ENCODE measurements at places on chromosomes 4 and X.

GRCh38 chr4:111562826-111563225 lies 582.4 kb upstream of the FAM241A start:
- peak; percentile 20 for DNase-seq

DNA sequence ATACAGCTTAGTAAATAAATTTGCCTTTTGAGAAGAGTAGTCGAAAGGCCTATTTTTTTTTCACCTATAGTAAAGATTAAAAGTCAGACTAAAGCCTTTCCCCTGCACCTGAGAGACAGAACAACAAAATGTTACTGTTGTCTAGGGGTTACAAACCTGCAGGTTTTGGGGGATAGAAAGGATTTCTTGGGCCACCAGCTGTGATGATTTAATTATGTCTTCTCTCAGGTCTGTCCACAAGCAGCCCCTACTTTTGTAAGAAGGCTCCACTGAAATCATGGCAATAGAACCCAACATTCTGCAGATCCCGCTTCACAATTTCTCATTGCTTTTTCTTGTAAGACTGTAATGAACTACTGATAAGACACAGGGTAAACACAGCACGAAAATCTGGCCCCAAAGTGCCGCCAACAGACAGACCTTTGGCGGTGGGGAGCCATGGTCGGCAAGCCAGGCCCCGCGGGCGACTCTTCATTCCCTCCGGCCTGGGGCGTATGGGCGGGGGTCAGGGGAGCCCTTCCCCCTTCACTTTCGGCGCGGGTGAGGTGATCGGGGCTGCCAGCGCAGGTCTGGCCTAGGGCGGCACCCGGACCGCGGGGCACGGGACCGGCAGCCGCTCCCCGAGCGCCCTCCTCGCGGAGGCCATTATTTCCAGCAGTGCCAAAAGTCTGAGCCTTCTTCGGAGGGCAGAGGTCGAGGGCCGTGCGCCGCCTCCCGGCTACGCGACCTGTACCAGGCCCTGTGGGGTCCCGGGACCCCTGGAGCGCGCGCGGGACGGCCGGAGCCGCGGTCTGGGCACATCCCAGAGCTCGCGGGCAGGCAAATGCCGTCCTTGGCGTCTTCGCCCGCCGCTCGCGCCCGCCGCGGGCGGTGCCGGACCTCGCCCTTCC lies 812 bp upstream of the KDM6A start:
- peak; percentile 46 for DNase-seq

DNA sequence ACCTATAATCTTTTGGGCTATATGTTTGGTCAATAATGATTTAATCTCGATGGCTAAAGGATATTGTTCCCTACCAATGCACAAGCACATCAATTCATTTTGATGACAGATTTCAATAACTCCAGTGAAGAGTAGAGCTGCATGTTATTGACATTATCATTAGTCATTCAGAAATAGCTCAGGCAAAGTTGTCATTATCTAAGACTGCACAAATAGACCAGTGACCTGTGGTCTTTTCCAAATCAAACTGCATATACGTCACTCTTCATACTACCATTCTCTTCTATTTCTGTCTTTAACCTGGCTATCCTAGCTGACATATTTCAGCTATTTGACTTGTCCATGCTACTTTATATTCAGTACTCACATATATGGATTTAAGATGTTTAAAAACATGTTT lies 1050.8 kb downstream of the C4orf33 start:
- DNase-seq, result no peak

- DNase-seq, result peak; percentile 64
These were observed 710 bp downstream of the PRKG2 start for GRCh38 chr4:81214144-81214880.

DNA sequence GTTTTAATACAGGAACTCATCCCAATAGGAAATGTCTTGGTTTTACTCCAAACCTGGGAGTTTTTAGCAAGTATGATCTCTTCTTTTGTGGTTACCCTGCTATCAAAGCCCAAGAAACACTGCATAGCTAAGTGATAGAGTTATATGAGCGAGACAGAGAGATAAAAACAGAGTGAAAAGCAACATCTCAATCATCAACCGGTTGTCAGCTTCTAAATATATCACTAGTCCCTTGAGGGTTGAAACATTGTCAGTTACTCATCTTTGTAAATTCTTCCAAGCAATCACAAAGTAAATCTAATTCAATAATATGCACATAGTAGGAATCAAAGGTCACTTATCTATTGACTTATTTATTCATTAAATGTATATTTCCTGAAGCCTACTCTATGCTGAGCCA lies 483.9 kb downstream of the IDS start:
- DNase-seq, result no peak

DNA sequence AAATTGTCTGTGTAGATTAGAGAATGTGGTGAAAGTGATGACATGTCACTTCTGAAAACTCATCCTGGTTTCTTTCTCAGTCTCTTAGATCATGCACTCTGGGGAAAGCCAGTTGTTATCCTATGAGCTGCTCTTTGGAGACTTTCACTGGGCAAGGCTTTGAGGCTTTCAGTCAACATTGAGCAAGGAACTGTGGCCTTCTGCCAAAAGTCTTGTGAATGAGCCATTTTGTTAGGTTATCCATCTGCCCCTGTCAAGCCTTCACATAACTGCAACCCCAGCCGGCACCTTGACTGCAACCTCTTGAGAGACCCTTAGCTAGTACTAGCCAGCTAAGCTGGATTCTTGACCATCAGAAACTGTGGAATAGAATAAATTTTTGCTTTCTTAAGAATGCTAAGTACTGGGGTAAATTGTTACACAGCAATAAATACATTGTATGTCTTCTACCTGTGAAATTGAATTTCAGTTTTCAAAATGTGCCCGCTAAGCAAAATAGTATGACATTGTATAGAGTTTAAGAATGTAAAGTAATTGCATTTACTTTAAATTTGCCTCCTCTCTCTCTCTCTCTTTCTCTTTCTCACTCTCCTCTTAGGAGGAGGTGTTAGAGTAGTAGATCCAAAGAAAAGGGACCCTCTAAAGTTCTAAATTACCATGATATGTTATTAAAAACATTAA lies 1273.0 kb downstream of the RAPGEF2 start:
- DNase-seq, result no peak

DNA sequence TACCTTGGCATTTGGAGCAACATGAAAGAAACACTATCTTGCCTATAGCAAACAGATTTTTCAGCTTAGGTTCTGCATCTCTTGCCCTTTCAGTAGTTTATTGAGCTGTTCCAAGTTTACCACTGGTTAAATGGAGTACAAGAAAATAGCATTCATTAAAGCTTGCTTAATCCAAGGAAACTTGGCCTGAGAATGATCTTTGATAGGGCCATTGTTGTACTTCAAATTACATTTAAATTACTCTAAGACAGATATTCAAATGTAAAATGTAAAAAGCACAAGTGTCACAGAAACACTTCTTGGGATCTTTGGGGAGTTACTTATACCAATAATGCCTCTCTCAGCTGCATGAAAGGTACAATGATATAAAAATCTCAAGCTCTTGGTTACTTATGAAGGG lies 609.0 kb upstream of the HTR2C start:
- DNase-seq, result no peak

DNA sequence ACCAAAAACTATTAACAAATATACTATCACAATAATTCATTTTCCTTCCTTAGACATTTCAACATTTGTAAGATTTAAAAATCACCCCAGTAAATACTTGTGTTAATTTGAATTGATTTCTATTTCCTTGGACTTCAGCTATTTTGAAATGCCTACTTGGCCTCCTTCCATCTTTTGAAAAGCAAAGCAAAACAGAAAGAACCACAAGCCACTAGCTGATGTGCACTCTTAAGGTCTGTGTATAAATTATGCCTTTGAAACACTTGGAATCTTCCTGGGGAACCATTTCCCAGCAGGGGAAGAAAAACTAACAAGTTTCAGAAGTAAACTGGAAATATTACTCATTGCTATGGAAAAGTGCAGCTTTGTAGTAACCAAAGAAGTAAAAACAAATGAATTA lies 139.8 kb downstream of the CLCN4 start:
- peak; percentile 20 for DNase-seq

DNA sequence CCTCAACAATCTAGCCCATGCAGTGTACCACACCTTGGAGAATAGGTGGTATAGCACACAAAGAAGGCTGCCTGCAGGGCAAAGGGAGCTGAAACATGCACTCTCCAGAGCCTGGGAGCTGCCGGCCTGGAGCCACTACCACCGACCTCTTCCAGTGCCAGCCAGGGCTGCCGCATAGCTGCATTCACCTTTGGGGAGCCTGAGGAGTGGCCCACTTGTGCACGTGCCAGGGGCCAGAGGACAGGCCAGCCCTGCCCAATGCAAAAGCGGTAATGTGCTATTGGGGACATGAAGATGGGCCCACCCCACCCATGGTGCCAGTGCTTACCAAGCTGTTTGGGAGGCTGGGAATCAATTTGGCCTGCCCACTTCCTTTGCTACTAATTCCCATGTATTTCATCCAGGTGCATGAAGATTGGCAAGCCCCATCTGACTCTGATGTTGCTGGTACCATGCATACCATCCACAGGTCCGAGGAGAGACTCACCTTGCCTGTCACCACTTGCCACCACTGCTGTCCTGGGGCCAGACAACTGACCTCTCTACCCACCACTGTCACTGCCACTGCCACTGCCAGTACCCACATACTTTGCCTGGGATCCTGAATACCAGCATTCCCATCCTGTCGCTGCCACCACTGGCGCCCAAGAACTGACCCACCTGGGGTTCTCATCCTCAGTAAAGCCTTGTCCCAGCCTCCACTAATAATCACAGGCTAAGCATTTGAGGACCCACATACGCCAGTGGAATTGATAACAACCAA lies 506.9 kb downstream of the MAGEB5 start:
- DNase-seq, result no peak

- no peak for DNase-seq
These were observed 19.9 kb downstream of the TMEM164 start for GRCh38 chrX:110022599-110023448.

DNA sequence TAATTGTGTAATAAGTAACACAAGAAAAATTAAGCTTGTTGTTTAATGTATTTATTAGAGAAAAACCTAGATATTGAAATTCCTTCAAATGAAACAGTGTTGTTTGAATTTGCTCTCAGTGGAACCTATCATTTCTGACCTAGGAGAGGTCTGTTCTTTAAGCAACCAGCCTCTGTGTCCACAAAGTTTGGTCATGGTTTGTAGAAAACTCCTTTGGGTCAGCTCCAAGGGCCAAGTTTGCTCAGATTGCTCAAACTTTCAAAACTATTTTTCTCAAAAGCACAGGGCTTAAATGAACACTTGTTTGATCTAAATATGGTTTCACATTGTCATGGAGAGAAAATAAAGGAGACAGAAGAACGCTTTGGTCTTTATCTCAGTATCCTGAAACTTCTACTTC lies 29.6 kb upstream of the RPL34 start:
- no peak for DNase-seq

GRCh38 chrX:70190225-70190624 lies 12.9 kb downstream of the DGAT2L6 start:
- no peak for DNase-seq

DNA sequence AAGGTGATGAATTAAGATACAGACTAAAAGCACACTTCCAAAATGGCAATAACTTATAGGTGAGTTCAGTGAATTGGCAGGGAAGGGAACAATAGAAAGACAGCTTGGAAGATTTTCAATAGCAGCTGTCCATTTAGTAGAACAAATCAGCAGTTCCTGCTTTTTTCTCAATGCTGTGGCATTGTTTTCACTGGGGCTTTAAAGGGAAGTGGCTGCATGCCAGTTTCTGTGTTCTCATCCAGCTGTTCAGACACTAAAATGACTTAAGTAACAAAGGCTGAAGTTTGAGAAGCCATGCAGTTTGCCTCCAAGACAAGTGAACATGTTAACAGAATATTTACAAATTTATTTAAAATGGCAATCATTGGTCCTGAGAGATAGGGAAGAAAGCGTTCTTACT lies 291.9 kb downstream of the FAM47A start:
- DNase-seq, result no peak

DNA sequence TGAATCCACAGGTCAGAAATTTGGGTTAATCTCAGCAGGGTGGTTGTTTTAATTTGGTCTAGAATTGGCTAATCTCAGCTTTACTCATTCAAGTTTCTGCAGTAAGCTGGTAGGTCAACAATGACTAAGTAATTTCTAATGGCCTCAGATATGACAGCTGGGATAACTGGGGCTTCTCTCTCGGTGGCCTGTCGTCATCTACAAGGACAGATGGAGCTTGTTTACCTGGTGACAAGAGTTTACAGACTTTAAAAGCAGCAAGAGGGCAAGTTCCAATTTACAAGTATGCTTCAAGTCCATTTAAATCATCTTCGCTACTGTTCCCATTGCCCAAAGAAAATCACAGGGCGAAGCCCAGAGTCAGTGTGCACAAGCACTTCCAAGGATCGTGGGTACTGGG lies 453.9 kb downstream of the PDHA2 start:
- no peak for DNase-seq

GRCh38 chrX:141220342-141221008 lies 21.8 kb downstream of the SPANXC start:
- DNase-seq, result peak; percentile 30

DNA sequence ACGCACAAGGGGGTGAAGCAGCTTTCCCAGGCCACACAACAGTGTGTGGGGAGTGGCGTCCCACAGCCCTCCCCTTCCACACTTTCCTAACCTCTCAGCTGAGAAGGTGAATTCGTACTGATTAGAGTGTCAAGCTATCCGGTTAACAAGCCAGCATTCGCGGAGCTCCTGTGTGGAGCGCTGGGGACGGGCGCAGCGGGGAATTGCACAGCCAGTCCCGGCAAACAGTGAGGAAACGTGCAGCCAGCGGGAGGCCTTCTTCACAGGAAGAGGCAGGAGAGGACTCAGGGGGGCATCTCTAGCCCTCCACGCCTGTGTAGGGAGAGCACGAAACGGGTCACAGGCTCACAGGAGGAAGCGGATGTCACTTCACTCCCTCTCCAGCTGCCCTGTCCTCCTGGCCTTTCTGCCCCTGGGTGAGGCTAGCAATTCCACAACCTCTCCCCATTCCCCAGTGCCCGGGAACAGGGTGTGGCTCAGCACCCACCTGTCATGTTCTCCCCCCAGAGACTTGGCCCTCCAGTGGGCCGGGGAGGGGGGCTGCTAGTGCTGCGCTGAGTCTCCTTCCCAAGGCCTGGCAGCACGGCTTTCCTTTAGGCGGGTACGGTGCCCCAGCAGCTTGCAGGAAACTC lies 117.3 kb downstream of the CPZ start:
- DNase-seq, result no peak

- DNase-seq, result no peak
These were observed 37.7 kb downstream of the HTT start for GRCh38 chr4:3112201-3112600.

DNA sequence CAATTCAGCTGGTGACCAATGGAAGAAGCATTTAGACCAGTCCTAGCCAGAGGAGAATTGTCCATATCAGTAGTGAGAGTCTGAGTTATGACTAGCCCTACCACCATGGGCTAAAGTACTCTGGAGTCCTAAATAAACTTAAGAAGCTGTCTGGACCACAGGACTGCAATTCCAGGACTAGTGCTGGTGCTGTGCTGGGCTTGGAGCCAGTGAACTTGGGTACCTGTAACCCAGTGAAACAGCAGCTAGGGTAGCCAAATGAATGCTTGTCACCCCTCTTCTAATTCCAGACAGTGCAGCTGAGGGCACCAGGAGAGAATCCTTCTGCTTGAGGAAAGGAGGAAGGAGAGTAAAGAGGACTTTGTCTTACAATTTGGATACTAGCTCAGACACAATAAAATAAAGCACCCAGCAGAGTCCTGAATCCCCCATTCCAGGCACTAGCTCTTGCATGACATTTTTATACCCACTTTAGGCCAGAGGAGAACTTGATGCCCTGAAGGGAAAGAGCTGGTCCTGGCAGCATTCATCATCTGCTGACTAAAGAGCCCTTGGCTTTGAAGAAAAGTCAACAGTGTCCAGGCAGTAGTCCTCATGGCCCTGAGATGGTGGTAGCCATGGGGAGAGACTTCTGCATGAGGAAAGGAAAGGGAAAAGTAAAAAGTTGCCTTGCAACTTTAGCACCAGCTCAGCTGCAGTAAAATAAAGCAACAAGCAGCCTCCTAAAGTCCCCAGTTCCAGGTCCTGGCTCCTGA lies 2675.7 kb downstream of the PCDH7 start:
- DNase-seq, result no peak
